ENCODE measurements at places on chromosomes 7 and 10.

GRCh38 chr7:73509463-73509862 lies 12.6 kb downstream of the BAZ1B start:
- peak; percentile 14 for DNase-seq

- DNase-seq, result no peak
These were observed 55.2 kb upstream of the PDGFA start for GRCh38 chr7:574661-575395.

DNA sequence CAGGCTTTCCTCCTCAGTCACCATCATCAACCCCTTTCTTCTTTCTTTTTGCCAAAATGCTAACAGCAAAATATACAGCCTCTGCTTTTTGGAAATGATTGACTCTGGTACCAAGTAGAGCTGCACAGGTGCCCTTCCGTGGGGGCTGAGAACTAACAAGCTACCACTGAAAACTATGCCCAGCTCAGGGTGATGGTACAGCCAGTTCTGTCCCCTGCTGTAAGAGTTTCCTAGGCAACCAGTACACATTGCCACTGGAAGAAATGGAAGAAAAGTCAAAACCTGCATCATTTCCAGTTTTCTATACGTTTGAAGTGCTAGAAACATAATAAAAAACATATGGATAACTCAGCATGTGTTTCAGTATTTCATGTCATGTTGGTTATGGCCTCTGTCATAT lies 297.5 kb downstream of the PRKG1 start:
- no peak for DNase-seq

- DNase-seq, result no peak
These were observed 6.3 kb upstream of the SNX13 start for GRCh38 chr7:17946591-17946990.

GRCh38 chr10:19891429-19891828 lies 75.2 kb downstream of the PLXDC2 start:
- DNase-seq, result no peak

DNA sequence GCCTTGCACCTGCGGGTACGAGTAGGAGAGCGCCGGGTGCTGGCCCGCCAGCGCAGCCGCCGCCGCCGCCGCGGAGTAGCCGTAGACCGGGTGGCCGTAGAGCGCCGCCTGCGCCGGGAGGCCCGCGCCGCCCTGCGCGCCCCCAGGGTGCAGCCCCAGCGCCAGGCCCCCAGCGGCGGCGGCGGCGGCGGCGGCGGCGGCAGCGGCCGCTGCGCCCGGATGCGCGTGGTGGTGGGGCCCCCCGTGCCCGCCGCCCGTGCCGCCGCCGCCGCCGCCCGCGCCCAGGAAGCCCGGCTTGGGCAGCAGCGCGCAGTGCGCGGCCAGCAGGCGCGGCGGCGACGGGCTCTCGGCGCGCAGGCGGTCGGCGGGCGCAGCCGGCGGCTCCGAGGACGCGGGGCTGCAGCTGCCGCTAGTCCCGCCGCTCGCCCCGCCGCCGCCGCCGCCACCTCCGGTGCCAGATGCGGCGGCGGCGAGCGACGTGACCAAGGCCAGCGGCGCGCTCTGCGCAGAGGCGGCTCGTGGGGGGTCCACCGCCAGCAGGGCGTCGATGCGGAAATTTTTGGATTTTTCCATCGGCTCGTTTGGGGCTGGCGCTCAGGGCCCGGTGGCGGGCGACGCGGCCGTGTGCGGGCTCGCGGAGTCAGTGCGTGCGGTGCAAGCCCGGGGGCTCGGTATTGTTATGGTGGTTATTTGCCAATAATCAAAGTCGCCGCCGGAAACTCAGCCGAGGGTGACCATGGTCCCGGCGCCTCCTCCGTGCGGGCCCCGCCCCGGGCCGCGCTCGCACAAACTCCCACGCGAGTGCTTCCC lies 480 bp downstream of the MNX1 start:
- no peak for DNase-seq

DNA sequence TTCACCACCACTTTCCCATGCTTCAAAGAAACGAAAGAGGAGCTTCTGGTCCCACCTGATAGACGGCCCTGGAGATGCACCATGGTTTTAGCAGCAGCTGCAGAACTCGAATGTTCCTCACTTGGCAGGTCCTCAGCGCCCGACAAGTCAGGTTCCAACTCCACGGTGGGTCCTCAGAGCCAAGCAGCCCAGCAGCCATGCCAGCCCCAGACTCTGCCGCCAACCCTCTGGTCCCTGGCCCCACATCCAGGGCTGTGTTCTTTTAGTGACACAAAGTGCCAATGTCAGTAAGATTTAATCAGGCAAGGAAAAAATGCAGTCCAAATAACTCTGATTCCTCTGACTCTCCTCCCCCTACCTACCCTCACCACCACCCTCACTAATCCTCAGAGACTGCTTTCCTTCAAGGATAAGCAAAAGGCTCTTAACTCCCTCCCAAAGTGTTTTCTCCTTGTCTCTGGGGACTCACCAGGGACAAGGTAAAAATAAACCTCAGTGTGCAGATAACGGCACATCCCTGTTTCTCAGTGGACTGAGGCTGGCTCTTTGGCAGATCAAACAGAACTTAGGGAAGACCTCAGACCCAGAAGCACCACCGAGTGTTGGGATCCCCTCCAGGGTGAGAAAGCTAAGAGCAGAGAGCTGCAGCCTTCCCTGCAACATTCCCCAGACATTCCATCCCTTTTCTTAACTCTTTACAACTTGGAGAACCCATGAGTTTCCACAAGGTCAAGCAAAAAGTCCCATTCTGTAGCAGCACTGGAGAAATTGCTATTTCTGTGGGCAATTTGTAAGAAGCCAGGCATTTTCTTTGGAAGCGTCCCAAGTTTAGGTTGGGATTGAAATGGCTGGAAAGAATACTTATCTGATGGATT lies 358.9 kb downstream of the FRMD4A start:
- no peak for DNase-seq

DNA sequence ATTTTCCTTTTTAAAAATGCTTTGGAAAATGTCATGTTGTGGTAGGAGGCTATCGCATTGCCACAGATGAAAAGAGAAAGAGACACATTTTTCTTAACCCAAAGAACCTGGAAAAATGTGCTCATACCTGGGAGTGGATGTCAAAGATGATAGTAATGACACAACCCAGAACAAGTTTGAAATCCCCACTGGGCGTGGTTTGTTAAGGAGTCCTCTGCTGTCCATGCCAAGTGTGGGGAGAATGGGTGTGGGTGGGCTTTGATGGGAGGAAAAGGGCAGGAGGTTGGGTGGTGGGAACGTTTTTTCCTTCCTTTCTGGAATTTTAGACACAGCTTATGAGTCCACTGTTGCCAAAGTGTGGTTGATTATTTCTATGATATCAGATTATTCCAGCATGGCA lies 10.9 kb downstream of the OPTN start:
- no peak for DNase-seq

DNA sequence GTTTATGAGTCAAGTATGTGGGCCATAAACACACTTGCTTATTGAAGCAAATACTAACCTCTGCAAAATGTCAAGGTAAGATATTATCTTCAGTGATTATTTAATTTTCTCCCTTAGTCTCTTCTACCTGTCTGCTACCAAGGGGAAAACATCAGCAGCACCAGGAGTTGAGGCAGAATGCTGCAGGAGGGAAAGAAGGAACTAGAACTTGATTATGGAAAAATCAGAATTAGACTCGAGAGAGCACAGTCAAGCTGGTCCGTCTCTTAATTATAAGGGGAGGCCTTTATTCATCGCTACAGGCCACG lies 4.9 kb upstream of the ZFYVE27 start:
- DNase-seq, result no peak

DNA sequence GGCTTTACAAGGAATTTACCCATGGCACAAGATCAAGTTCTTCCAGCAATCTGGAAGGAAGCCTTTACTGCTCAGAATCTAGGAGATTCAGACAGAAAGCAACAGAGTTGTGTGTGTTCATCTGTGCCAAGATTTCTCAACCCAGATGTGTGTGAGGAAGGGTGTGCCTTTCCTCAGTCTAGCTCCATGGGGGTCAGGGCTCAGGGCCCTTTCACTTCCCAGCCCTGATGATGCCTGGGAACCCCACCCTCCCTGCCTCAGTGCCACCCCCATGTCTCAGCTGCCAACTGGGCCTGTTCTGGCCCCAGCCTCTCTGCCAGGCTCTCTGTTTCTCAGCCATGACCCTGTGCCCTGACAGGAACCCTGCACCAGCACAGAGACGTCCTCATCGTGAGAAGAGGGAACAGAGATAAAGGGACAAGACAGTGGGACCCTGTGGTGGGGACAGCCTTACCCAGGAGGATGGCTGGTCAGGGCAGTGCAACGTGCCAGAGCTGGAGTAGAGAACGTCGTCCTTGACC lies 102.0 kb downstream of the VIPR2 start:
- DNase-seq, result no peak

DNA sequence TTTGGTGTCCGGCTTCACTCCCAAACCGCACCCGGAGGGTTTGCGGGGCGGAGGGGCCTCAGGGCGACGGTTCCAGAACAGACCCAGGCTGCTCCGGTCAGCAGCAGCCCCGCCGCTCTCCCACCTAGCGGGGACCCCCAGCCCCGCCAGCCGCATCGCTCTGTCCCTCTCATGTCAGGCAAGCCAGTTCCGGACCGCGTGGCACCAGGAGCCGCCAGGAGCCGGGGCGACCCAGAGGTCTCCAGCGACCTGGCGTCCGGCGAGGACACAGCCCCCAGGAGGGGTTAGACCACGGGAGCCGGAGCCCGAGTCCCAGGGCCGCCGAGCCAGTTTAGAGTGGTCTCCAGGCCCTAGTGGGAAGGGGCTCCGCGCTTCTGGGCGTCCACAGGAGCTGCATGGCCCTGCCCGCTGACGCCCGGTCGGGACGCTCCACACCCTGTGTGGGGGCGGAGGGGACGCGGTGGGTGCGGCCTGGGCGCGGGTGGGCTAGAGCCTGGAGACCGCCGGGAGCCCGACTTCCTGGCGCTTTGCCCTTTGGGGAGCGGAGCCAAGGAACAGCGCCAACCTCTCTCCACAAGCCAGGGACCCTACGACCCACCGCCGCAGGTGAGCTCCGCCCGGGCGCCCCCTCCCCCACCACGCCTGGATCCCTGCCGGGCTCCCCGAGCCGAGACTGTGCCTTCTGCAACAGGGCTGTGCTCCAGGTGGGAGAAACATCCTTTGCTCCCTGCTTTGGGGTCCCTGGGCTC lies 43.4 kb downstream of the ZNF117 start:
- no peak for DNase-seq

DNA sequence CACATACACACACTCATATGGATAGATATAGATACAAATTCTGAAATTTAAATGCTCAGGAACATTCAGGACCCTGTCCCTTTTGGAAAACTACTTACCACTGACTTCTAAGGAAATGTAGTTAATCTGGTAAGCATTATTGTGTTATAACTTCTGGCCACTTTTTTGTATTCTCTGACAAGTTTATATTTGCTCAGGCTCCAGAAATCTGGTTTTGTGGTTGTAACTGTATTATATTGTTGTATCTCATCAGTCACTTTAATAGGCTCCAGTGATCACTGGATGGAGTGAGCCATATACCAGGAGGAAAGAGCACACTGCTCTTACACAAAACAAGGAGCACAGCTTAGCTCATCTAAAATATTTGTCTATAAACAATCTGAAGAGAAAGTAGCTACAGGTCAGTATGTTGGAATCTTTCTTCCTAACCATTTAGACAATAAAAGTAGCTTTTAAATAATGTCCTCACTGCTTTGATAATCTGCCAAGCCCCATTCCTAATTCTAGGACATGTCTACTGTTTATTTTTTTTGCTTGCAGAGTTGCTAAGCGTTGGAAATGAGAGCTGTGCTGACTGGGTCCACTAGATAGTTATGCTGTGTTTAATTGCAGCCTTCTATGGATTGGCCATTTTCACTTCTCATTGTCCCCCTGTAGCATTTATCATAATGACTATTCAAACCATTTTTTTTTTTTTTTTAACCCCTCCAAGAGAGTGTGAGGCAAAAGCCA lies 43.8 kb downstream of the SMNDC1 start:
- DNase-seq, result no peak

DNA sequence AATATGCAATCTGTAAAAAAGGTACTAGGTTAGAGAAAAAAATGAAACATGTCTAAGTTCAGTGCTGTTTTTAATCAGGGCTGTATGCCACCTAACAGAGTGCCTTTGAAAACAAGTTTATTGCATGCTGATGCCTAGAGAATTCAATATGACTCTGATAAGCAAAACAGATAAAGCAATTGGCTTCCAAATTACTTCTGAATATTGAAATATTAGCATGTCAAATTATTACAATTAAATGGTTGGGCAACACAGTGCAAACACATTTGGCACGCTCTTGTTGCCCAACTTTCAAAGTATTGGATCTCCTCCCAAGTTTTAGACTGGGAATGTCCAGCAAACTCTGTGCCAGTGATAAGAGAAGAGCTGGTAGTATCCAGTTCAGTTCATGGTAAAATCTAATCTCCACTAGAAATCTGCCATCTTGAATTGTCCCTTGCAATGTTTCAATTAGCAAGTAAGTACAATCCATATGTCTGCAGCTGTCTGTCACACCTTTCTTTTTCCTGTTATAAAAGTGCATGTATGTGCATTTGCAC lies 65.2 kb upstream of the FAM133B start:
- no peak for DNase-seq

GRCh38 chr10:61356354-61356753 lies 96.8 kb downstream of the TMEM26 start:
- DNase-seq, result no peak

DNA sequence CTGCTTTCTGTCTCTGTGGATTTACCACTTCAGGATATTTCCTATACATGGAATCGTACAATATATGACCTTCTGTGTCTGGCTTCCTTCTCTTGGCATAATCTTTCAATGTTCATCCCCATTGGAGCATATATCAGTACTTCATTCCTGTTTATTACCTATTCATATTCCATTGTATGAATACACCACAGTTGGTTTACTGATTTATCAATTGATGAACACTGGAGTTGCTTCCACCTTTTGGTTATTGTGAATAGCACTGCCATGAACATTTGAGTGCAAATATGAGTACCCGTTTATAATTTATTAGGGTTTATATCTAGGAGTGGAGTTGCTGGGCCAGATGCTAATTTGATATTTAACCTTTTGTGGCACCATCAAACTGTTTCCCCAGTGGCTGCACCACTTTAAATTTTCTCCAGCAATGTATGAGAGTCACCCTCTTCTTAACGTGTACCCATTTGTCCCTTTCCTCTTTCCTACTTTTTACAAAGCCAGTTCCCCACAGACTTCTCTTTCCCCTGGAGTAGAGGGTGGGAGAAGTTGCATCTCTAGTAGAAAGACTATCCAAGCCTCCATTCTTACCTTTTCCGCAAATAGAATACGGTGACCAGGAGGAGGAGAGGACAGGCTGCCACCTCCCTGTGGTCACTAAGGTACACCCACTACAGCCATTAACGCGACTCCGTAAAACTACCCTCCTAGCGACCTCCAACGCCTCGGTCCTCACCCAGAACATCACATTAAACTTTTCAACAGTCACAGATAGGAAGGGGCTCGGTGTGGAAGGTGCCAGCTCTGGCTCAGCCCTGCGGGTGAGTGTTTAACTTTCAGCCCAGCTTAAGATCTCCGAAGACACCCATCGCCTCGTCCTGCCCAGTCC lies 25.6 kb downstream of the SCD start:
- DNase-seq, result no peak

DNA sequence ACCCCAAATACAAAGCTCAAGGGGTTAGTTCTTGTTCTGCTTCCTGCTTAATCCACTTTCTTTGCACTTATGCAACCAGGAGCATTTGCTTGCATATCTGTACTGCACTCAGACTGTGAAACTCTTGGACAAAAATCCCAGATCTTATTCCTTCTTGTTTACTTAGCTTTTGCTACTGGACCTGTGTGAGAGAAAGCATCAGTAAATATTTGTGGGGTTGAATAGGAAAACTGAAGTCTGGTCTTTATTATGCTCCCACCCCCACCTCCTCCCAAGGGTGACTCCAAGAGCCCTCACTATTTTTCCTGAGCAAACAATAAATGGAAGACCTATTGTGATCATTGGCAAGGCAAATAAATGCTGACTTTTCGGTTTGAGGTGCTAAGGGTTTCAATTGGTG lies 57.1 kb upstream of the VSTM2A start:
- DNase-seq, result no peak
